ENCODE measurements at places on chromosomes 4 and X. TPM values are rescaled to one million over a fixed set of nuclear protein-coding genes. Genes with fewer than 3 reads are reported as not detected.

DNA sequence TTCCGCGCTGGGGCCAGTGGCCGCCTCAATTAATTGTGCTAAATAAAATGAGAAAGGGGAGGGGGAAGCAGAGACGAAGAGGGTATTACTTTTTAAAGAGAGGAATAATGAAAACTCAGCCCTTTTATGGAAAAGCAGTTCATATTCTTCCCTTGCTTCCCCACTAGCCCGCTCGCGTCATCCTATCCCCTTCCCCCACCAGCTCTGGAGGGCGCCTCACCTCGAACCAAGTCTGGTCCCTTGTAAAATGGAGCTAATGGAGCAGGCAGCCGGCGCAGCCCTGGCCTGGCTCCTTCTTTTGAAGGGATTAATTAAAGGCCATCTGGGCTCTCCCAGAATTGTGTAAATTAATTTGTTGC is 511 bp upstream of the NKX6-1 start:
- no peaks in the 10 kb centered on the region for H3K36me3 ChIP-seq
- H3K27ac ChIP-seq: no peak overlapping the region
- H3K4me3 ChIP-seq: no peak overlapping the region
- H3K4me1 ChIP-seq: peaks cover 10% of the 10 kb centered on the region
- no peak for DNase-seq
- peaks cover 76% of the 10 kb centered on the region for H3K27me3 ChIP-seq

The EXOC1L gene
- not detected for total RNA-seq

The BEX1 gene
- total RNA-seq: 5.4 TPM

DNA sequence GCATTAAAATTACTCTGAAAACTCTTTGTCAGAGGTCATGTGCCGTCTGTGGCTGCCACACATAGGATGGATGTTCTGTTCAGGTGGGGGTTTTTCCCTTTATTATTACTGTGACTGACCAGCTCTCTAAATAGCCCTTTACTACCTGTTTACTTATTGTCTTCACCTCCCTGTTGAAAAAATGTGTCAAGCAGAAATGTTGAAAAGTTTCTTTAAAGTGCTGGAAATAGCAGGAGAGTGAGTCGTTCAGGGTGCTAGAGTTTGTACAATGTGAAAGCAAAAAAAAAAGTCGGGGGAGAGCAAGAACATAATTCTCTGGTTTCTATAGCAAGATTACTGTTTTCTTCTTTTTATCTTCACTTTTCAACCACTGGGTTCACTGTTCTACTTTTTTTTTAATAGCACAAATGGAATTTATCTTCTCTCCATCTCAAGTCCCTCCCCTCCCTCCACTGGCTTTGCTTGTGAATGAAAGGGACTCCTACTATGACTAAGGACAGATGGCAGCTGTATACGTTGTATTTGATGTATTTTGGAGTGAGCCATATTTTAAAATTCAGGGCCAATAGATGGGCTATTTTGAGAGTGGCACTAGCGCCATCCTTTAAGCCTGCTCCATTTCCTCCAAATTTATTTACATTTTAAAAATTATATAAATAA is 33.3 kb downstream of the ARX start:
- DNase-seq: peak; percentile 24
- no peak overlapping the region for H3K4me3 ChIP-seq
- no peak overlapping the region for H3K27ac ChIP-seq

DNA sequence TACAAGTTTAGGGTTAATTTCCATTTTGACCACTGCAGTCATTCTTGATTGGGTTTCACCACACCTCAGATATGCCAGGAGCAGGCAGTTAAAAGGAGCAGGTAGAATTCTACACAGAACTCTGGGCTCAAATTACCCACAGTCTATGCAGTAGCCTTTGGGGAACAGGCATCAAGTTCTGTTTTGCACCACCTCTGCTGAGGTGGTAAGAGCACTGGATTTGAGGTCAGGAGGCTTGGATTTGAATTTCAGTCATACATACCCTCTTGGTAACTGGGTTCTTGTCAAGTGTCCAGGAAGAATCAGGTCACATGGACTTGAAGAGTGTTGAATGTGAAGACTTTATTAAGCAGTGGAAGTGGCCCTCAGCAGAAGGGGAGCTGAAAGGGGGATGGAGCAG is 40.4 kb upstream of the PGK1 start:
- H3K27ac ChIP-seq: no peak overlapping the region
- H3K4me3 ChIP-seq: no peak overlapping the region
- no peaks in the 10 kb centered on the region for H3K36me3 ChIP-seq

- no peak overlapping the region for H3K4me3 ChIP-seq
- H3K27ac ChIP-seq: no peak overlapping the region
- no peaks in the 10 kb centered on the region for H3K27me3 ChIP-seq
- peaks cover 11% of the 10 kb centered on the region for H3K36me3 ChIP-seq
These were observed 39.5 kb downstream of the TMEM165 start for GRCh38 chr4:55435141-55435841.

- H3K27me3 ChIP-seq: no peaks in the 10 kb centered on the region
- peaks cover 14% of the 10 kb centered on the region for H3K4me1 ChIP-seq
- no peak for DNase-seq
- H3K27ac ChIP-seq: peak overlapping the region; percentile 54
- no peaks in the 10 kb centered on the region for H3K36me3 ChIP-seq
These were observed 1.0 kb upstream of the RELL1 start for GRCh38 chr4:37687194-37687562.

The VCX2 gene
- total RNA-seq: not detected
